ENCODE measurements at places on chromosomes 6 and 20.

- no peak for DNase-seq
These were observed 6.0 kb upstream of the PTGIS start for GRCh38 chr20:49573900-49574416.

GRCh38 chr20:55424968-55425367 lies 580.4 kb downstream of the CBLN4 start:
- no peak for DNase-seq

DNA sequence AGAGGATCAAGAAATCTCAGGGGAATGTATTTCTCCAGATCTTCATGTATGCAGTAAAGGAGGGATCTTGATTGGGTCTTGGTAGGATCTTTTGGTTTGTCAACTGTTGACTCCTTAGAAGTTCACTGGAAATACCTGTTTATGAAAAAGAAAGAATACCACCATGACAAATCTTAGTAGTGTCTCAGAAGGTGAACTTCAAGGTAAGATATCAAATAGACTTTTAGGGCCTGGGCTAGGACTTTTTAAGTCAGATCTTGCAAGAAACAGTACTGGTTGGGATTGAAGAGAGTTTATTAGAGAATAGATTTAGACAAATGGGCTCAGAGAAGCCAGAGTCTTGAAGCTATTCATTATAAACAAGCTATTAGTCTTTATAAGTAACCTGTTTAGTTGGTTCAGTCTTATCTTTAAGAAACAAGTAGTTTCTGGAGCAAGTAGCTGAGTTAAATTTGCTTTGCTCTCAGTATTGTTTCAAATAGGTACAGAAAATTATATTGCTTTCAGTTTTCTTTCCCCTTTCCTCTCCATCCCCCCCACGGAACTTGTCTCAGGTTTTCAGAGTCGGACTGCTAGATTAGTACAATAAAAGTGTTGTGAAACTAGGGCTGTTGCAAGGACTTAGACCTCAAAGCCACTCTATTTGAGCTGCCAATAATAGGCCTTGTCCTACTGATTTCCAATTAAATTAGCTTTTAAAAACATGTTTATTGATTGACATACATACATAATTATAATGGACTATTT lies 529.1 kb upstream of the CITED2 start:
- no peak for DNase-seq

- DNase-seq, result no peak
These were observed 225.4 kb downstream of the PRL start for GRCh38 chr6:22071270-22072041.

DNA sequence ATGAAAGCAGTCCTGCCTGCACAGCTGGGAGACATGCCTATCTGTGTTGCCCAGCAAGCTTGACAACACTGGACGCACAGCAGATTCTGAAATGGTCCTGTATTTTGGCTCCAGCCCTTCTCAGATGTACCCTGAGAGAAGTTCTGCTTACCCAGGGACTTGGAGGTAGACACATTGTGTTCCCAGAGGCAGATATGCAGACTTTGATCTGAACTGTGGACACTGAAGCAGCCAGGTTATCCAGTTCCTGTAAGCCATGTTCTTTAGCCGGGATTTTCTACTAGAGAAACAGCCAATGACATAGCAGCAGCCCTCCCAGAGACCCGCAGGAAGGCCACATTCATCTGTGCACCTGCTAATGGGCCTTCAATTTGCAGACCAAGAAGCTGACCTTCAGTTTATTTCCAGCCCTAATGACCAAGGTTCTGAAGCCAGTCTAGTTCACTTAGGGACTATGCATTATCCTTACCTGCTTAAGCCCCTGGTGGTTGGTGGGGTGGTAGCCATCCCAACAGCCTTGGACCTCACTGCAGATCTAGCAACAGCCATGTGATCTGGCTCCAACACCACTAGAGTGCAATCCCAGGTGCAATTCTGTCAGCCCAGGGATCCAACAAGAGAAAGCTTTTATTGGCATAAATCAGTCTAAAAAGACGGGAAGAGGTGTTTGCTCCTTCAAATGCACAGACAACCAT lies 134.2 kb downstream of the MEI4 start:
- no peak for DNase-seq

DNA sequence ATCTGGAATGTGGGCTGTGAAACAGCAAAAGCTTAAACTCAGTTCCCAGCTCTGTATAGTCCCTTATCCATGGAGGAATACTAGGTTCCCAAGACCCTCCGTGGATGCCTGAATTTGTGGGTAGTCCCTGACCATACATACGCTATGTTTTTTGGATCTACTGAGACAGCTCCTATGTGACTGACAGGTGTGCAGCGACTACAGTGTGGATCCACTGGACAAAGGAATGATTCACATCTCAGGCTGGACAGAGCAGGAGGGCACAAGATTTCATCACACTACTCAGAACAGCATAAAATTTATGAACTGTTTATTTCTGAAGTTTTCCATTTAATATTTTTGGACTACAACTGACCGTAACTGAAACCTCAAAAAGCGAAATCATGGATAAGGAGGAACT lies 125.3 kb downstream of the MAP7 start:
- no peak for DNase-seq

GRCh38 chr6:132300323-132300949 lies 100.8 kb downstream of the MOXD1 start:
- no peak for DNase-seq

- no peak for DNase-seq
These were observed 186.0 kb downstream of the DTNBP1 start for GRCh38 chr6:15476631-15477380.

DNA sequence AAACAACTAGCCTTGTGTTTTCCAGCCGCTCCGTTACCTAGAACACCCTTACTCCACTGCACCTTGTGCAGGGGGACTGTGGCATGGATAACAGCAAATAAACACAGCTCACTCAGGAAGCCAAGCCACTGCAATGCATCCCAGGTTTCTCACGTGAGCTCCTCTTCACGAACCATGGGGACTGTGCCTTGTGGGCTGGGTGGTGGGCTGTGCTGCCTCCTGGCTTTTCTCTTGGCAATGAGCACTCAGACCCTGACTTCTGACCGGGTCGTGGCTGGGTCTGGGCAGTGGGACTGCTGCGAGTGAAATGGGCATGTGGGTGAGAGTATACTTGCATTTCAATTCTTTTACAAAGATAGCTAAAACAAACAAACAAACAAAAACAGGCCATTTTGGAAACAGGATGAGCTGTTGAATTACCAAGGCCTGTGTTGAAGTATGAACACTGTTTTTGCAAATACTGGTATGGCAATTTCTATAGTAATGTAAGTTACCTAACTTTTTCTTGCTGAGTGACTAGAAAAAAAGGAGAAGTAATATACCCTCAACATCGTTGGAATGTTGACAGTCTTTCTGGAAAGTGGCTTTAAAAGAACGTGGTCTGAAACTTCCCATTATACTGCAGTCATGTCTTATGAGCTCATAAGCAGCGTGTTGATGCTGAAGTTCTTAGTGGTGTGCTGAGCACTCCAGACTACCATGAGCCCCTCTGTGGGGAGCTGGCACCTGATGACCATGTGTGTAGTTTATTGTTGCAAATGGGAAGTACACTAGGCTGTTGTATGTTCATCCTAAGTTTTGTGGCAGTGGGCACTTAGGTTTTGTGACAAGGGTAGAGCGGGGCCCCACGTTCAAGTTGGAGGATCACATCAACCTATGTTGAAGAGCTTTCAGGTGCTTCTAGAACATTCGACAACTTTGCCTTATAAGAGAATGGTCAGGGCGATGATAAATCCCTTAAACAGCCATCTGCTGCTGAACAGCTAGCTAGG lies 120.4 kb downstream of the ARMC2 start:
- DNase-seq, result no peak

DNA sequence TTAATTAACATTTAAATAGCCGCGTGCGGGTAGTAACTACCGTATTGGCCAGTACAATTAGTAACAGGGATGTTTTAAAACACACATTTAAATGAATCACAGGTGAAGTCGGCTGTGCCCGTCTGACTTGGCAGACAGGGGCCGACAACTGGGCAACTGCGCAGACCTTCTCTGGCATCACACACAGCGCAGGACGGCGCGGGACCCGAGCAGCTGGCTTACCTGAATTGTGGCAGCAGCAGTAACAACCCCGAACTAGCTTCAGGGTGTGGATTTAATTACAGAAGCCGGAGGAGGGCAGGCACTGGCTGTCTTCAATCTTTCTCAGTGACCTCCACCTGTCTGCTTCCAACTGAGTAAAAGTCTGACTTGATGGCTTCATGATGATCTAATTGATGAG lies 91.7 kb downstream of the DACT2 start:
- no peak for DNase-seq

GRCh38 chr6:41734666-41735426 lies 562 bp downstream of the TFEB start:
- DNase-seq, result peak; percentile 58

GRCh38 chr6:134458857-134459657 lies 141.1 kb upstream of the SGK1 start:
- DNase-seq, result no peak

- DNase-seq, result no peak
These were observed 127.4 kb upstream of the PRL start for GRCh38 chr6:22424196-22424595.

Data from stimulated activated CD8-positive, alpha-beta memory T cell treated with anti-CD3 and anti-CD28 coated beads, Interleukin-7, amount 100 ng/mL, for 1 hour (primary cell).